GM12891 (cell line): ENCODE measurements at places on chromosomes 12 and 14.

DNA sequence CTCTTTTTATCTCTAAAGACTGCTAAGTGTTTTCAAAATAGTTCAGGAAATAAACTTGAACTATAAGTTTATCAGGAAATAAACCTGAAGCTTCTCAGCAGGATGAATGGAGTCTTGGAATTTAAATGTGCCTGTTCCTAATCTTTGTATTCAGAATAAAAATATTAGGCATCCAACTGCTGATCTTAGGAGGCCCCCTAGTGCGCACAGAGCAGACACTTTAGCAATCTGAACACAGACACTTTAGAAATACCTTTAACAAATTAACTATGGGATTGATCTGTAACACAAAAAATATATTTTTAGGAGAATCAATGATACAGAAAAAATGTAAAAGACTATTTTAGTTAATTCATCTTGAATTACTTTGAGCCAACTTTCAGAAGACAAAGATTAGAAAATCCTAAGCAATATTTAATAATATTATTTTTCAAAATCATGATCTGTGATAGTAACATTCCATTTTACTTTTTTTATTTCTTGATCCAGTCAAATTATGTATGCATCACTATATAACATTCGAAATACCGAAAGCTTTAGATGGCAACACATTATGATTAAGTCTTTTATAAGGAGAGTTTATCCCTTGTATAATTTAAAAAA, 80.9 kb downstream of the SLC41A2 start:
- DNase-seq: no peak

- DNase-seq: no peak
These were observed 16.9 kb downstream of the WSB2 start for GRCh38 chr12:118044075-118044474.

DNA sequence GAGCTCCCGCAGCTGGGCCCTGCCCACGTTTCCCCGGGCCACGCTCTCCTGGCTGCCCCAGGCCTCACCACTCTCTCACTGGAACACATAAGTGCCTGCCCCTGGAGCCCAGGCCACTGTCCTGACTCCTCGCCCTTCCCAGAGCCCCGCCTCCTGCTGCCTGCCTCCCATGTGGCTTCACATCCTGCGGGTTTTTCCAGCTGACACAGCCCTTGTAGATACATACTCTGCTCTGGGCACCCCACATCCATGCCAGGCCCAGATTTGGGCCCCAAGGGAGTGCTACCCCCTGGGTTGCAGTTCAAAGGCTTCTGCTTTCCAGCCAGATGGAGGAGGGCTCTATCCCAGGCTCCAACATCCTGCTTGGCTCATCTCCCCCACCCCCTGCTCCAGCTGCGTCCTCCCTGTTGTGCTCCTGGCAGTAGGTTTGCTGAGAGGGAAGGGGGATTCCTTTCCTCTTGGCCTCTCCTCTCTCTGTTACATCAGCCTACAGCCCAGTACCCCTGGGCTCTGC, 60.1 kb downstream of the TSPAN9 start:
- DNase-seq: no peak

DNA sequence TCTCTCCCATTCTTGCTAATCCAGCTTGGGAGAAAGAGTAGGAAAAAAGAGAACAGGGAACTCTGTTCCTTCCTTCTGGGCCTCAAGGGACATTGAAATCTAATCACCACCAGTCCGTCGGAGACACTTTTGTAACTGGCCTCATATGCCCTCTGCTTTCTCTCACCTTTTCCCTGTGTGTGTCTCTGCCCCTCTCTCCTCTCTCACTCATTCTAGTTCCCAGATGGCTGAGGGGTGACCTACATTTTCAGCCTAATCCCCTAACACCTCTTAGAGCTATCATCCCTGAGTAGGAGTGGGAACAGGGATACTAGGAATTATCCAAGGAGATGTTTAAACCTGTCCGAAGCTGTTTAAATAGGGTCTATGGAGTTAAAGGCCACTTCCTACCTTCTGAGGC, 8.9 kb upstream of the PCK2 start:
- DNase-seq: no peak

DNA sequence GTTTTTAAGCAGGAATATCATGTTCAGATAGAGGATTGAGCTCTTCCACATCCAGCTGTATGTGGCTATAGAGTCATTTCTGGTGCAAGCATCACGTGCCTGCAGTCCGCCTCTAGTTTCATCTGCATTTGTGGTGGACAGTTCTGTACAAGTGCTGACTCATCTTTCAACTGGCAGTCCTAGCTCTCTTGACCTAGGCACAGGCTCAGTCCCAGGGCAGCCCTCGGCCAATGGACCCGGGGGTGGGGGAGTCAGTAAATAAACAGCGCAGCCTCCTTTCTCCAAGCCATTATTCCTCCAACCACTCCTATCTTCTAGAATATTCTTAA, 41.8 kb upstream of the FRMD6 start:
- DNase-seq: no peak

- DNase-seq: no peak
These were observed 900 bp downstream of the NOP2 start for GRCh38 chr12:6567112-6567670.

- DNase-seq: no peak
These were observed 46.9 kb downstream of the HCAR2 start for GRCh38 chr12:122656298-122656697.

DNA sequence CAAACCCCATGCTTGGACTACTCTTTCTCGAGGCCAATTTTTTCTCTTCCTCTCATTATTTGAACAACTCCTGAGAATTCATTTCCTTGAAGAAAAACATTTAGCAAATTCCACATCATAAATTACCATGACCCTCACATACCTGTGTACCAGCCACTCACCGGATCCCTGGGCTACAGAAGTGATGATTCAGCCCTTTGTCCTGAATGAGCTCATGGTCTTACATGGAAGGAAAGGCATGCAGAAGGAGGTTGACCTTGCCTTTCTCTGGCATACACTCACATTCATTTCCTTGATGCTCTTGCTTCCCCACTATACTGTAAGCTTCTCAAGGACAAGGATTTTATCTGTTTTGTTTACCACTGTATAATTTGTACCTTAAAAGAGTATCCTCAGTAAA, 191.5 kb downstream of the SLC5A8 start:
- DNase-seq: no peak

- DNase-seq: no peak
These were observed 20.1 kb downstream of the FOXN4 start for GRCh38 chr12:109289004-109289403.

DNA sequence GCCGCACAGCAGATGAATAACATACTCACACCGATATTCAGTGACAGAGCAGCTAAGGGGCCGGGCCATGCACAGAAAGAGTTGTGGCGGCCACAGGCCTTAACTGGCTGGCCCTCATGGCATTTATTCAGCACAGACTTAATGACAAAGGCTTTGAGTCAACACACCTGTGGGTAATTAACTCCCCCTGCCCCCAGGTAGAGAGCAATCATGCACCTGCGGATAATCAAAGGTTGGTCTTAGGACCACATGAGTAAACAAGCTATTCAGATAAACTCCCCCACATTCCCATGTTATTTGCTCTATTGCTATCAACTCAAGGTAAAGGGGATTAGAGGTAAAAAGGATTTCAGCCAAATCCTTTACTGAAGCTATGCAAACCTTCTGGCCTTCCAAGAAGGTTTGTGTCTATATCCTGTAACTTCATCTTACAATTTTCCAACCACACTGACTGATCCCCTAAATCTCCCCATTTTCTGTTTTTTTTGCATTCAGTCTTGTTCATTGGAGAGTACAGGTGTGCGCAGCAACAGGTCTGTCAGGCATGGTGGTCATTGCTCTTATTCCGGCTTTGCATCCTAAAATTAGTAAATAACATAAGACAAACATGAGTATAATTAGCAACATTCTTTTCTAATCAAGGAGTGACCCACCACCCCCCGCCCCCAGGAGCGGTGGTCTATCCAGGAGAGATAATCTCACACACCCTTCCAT, 16.9 kb upstream of the BLTP3B start:
- DNase-seq: no peak

GRCh38 chr14:23531391-23531790, 20.2 kb downstream of the ZFHX2 start:
- DNase-seq: no peak

DNA sequence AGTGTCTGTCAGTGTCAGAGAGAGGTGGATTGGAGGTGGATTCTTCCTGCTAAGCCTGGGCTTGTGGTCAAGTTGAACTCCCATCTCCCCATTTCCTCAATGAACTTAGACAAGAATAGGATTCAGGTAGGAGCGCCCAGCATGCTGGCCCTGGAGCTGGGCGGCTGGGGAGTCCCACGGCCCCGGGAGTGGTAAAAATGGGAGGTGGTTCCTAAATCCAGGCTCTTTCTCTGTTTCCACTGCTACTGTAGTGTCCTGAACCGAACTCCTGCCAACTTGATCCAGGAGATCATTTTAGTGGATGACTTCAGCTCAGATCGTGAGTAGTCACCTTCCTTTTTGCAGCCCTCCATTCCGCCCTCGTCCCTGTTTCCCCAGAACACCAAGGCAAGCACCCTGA, 65.1 kb downstream of the GALNT16 start:
- DNase-seq: no peak

DNA sequence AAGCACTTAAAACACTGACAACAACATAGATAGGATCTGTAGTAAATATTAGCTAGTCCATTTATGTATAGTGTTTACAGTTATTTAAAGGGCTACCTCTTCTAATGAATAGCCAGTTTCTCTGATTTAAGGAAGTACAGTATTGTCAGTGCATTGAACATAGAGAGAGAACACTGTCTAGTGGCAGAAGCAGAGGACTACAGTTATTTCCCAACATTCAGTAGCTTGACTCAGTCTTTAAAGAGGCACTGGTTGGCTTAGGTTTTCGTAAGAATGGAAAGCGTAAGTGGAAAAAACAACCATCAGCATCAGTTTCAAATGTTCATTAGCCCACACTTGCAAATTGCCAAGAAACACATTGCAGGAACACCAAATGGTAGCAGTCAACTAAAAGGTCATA, 125.0 kb upstream of the HMGA2 start:
- DNase-seq: no peak
